ENCODE measurements at places on chromosomes 3 and 15. TPM values are rescaled to one million over a fixed set of nuclear protein-coding genes. Genes with fewer than 3 reads are reported as not detected.

Gene A4GNT
- not detected for total RNA-seq

Gene TMEM212
- not detected for total RNA-seq

Gene ITPKA
- total RNA-seq: not detected

Gene CTXN2
- not detected for total RNA-seq

Gene CCR8
- total RNA-seq: 1.1 TPM

Gene CD200
- total RNA-seq: 1.7 TPM

Gene ULK4
- 19.0 TPM for total RNA-seq

Gene HACD3
- 33.3 TPM for total RNA-seq

Gene PXYLP1
- 15.8 TPM for total RNA-seq

Gene MYRIP
- total RNA-seq: not detected

Gene SERINC4
- 0.14 TPM for total RNA-seq

Gene XXYLT1
- total RNA-seq: 6.8 TPM

Gene CYP1A2
- total RNA-seq: not detected
